HT-29 (cell line): ENCODE measurements at places on chromosomes 11 and 22. TPM values are rescaled to one million over a fixed set of nuclear protein-coding genes. Genes with fewer than 3 reads are reported as not detected.

The P2RY6 gene
- total RNA-seq, result not detected in 2 replicates

The OSM gene
- total RNA-seq, result not detected in 2 replicates

The WNT7B gene
- 17.4 and 31.4 TPM in 2 replicates for total RNA-seq

The RIMBP3B gene
- total RNA-seq, result not detected in 2 replicates

The CLDN5 gene
- total RNA-seq, result not detected in 2 replicates

The MDK gene
- total RNA-seq, result 90.8 and 110 TPM in 2 replicates
